Aorta (tissue), 5 donors: ENCODE measurements at places on chromosomes 12 and 14. TPM values are rescaled to one million over a fixed set of nuclear protein-coding genes. Genes with fewer than 3 reads are reported as not detected.

The RTL1 gene
- total RNA-seq, result not detected

The RBP5 gene
- total RNA-seq, result 13.4 TPM

The OAS3 gene
- total RNA-seq, result 16.7 TPM

DNA sequence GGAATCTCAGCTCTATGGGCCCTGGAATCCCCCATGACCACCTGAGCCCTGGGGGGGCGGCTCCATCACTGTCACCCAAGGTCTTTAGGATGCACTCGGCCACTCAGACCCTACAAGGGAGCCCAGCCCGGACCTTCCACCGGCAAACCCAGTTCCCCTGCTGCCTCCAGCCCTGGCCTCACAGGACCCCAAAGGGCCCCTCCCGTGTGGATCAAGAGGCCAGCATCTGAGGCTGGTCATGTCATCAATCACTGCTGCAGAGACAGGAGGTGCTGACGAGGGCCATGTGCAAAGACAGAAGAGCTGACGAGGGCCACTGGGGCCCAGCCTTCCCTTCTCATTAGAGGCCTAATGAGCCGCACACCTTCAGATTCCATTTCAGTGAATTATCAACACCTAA, 39.0 kb upstream of the SFSWAP start:
- DNase-seq, result no peak
